Right renal pelvis (tissue), 4 donors: ENCODE measurements at places on chromosomes 11 and 22.
A peak's percentile ranks its signal among the peaks of the same experiment; 100 is the strongest.

DNA sequence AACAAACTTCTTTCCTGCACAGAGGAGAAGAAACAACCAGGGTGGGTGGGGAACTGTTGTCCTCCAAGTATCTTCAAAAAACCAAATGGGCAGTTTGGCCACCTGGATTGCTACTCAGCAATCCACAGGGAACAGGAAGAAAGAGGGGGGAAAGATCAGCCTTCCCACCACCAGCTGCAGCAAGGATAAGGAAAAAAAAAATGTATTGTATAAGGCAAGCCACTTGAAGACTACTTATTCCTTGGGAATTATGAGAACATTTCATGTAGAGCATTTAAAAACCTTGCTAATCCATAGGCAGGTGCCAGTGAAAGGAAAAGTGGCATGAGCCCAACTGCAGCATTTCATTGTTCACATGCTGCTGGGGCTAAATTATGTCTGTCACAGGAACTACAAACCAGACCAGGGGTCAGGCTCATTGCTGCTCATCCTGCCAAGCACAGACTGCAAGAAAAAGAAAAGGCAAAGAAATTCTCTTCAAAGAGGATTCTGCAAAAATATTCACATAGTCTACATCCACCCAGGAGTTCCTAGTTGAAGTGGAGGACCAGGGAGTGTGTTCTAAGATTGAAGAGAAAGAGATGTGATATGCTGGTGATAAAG lies 2.2 kb downstream of the RAB30 start:
- DNase-seq, result no peak

- no peak for DNase-seq
Observed at GRCh38 chr11:126375726-126376125, 20.2 kb downstream of the ST3GAL4 start.

GRCh38 chr11:14774721-14775120 lies 117.3 kb downstream of the CYP2R1 start:
- DNase-seq, result no peak

DNA sequence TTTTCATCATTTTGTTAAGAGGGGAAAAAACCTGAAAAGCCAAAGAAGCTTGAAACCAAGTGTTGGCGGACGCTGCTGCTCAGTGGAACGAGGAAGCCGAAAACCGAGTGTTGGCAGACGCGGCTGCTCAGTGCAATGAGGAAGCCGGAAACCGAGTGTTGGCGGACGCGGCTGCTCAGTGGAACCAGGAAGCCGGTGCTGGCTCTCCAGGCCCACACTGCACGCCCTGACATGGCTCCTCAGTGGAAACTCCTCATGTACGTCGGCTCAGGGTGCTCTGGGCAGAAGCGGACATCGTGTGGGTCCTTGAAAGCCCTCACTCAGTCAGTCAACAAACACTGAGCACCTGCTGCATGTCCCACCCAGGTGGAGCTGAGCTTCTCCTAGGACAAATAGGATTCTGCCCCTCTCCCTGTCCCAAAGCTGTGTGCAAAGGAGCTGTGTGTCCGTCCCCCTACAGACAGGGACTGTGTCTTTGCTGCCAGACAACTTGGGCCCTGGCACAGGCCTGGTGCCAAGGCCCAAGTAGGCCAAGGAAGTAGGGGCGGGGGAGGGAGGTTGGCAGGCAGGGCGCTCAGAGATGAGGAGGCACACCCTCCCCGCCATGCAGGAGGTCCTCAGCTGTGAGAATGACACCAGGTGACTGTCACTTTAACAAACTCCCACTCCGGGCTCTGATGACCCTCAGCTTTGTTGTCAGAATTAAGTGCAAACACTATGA lies 37.3 kb downstream of the PHF21B start:
- DNase-seq, result no peak

GRCh38 chr11:104442321-104442720 lies 278.4 kb upstream of the PDGFD start:
- DNase-seq, result no peak

DNA sequence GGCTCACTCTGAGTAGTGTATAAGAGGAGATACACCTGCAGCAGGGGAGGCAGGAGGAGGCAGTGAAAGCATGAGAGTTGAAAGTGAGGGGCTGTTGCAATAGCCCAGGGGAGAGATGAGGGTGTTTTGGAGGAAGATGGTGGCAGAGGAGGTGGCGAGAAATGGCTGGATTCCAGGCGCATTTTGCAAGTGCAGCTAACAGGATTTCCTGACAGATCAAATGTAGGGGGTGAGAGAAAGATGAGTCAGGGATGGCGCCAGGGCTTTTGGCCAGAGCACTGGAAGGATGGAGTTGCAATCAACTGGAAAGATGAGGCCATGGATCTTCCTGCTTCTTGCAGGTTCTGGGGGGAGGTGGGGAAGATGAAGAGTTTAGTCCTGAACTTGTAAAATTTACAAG lies 16.8 kb upstream of the TSPAN18 start:
- no peak for DNase-seq

DNA sequence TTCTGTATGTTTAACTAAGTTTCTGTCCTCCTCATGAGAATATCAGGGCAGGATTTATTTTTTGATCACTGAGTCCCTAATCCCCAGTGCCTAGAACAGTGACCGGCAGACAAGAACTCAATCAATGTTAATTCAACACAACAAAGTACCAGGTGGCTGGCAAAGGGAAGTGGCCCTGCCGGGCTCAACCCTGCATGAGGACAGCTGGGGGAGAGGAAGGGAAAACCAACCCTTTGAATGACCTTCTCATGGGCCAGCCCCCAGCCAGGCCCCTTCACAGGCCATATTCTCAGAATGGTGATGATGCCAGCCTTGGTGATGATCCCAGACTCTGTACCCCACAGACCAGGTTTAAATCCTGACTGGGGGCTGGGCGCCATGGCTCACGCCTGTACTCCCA lies 1.4 kb upstream of the MFNG start:
- DNase-seq, result no peak

- no peak for DNase-seq
Observed at GRCh38 chr11:1498262-1498661, 11.7 kb upstream of the MOB2 start.

- no peak for DNase-seq
Observed at GRCh38 chr11:64119700-64120099, 46.2 kb downstream of the MACROD1 start.

- DNase-seq, result no peak
Observed at GRCh38 chr11:72815110-72815618, 953 bp downstream of the ATG16L2 start.

DNA sequence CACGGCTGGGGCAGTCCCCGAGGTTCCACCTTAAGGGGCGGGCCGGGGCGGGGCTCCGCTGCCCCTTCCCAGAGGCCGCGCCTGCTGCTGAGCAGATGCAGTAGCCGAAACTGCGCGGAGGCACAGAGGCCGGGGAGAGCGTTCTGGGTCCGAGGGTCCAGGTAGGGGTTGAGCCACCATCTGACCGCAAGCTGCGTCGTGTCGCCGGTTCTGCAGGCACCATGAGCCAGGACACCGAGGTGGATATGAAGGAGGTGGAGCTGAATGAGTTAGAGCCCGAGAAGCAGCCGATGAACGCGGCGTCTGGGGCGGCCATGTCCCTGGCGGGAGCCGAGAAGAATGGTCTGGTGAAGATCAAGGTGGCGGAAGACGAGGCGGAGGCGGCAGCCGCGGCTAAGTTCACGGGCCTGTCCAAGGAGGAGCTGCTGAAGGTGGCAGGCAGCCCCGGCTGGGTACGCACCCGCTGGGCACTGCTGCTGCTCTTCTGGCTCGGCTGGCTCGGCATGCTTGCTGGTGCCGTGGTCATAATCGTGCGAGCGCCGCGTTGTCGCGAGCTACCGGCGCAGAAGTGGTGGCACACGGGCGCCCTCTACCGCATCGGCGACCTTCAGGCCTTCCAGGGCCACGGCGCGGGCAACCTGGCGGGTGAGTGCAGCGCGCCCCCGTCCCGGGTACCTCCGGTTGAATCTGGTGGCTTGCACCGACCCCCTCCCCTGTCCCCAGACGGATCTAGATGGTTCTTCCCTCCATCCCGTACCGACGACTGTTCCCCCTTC lies at the start of gene SLC3A2:
Gene SLC3A2, plus strand, starts transcription at position 94 of the 776 bp plus-strand sequence. Its CDS starts 128 bp downstream, at position 222.
- peak; percentile 79 for DNase-seq

DNA sequence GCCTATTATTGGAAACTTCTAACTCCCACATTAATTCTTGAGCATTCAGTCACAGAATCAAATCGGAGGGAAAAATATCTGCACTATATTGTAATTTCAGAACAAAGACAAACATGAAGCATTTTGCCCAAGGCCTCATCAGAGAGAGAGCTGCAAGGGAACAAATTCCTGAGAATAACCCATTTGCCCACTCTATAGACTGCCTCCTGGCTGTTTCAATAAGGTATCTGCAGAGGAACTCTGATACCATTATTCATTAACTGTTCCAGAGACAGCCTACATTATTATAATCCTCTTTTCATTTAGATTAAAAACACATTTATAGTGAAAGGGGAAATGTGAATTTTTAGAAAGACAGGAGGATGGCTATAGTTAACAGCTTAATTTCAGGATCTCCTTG lies 663.9 kb downstream of the DLG2 start:
- DNase-seq, result no peak
